Neural crest cell (in vitro differentiated cells): ENCODE measurements at places on chromosomes 13 and 19. TPM values are rescaled to one million over a fixed set of nuclear protein-coding genes. Genes with fewer than 3 reads are reported as not detected.

GRCh38 chr13:24650161-24650560 lies 30.0 kb upstream of the ATP12A start:
- no peaks in the 10 kb centered on the region for H3K36me3 ChIP-seq
- no peaks in the 10 kb centered on the region for H3K27me3 ChIP-seq
- H3K4me3 ChIP-seq, result no peak overlapping the region
- no peaks in the 10 kb centered on the region for H3K4me1 ChIP-seq
- H3K27ac ChIP-seq, result no peak overlapping the region

DNA sequence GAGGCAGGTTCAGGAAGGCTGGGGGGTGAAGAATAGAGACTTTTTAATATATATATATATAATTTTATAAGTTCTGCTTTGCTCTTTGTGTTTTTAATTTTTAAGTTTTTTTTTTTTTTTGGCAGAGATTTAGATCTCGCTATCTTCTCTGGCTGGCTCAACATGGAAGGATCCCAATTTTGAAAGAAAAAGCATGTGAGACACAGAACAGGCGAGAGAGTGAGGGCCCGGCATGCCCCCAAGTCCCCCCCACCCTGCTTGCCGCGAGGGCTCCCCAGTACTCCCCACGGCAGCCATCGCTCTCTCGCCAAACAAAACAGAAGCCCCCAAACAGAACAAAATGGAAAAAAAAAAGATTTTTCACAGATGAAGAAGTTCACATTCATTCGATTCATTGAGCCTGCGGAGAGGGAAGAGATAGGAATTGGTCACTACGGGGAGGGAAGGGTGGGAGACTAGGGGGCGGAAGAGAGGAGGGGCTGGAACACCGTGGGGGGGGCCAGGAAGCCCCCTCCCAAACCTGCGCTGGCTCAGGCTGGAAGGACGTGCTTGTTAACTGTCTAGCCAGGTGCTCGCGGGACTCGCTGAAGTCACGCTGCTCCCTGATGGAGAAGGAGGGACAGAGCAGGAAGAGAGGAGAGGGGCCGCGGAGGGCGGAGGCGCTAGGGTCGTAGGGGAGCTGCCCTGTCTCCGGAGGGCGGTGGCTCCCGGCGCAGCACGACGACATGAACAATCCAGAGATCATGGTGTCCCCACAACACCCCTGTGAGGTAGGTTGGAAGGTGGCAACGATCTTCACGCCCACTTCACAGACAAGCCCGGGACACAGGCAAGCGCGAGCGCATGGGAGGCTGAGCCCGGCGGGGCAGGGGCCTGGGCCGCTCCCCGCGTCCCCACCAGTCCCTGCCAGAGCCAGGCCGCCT lies 10.6 kb downstream of the KHSRP start:
- no peaks in the 10 kb centered on the region for H3K4me1 ChIP-seq
- no peak for DNase-seq
- H3K27me3 ChIP-seq, result no peaks in the 10 kb centered on the region

- H3K4me1 ChIP-seq, result peaks cover 9% of the 10 kb centered on the region
- no peaks in the 10 kb centered on the region for H3K36me3 ChIP-seq
- peaks cover 12% of the 10 kb centered on the region for H3K27me3 ChIP-seq
- no peak overlapping the region for H3K27ac ChIP-seq
Observed at GRCh38 chr19:42111384-42111783, 20.9 kb downstream of the POU2F2 start.

NLRP9 gene
- total RNA-seq, result not detected in 2 replicates

- no peak for DNase-seq
- no peak overlapping the region for H3K27ac ChIP-seq
- no peak overlapping the region for H3K4me3 ChIP-seq
- peaks cover 7% of the 10 kb centered on the region for H3K36me3 ChIP-seq
Observed at GRCh38 chr19:45271098-45271734, 20.1 kb downstream of the MARK4 start.

GRCh38 chr19:37932985-37933936 lies 26.3 kb downstream of the SIPA1L3 start:
- H3K36me3 ChIP-seq, result peaks cover 7% of the 10 kb centered on the region
- H3K4me3 ChIP-seq, result no peak overlapping the region
- DNase-seq, result no peak
- no peak overlapping the region for H3K27ac ChIP-seq
- no peaks in the 10 kb centered on the region for H3K27me3 ChIP-seq

PSG7 gene
- total RNA-seq, result not detected in 2 replicates

OR1I1 gene
- total RNA-seq, result not detected in 2 replicates

GRCh38 chr19:29371251-29372090 lies 154.3 kb upstream of the VSTM2B start:
- DNase-seq, result no peak
- H3K27ac ChIP-seq, result peak overlapping the region; percentile 16
- H3K27me3 ChIP-seq, result peaks cover 14% of the 10 kb centered on the region

LAIR1 gene
- not detected in 2 replicates for total RNA-seq

- peaks cover 19% of the 10 kb centered on the region for H3K36me3 ChIP-seq
- DNase-seq, result no peak
- peak overlapping the region; percentile 66 for H3K4me3 ChIP-seq
- no peaks in the 10 kb centered on the region for H3K27me3 ChIP-seq
Observed at GRCh38 chr19:5058521-5059212, 89.8 kb downstream of the KDM4B start.

DNA sequence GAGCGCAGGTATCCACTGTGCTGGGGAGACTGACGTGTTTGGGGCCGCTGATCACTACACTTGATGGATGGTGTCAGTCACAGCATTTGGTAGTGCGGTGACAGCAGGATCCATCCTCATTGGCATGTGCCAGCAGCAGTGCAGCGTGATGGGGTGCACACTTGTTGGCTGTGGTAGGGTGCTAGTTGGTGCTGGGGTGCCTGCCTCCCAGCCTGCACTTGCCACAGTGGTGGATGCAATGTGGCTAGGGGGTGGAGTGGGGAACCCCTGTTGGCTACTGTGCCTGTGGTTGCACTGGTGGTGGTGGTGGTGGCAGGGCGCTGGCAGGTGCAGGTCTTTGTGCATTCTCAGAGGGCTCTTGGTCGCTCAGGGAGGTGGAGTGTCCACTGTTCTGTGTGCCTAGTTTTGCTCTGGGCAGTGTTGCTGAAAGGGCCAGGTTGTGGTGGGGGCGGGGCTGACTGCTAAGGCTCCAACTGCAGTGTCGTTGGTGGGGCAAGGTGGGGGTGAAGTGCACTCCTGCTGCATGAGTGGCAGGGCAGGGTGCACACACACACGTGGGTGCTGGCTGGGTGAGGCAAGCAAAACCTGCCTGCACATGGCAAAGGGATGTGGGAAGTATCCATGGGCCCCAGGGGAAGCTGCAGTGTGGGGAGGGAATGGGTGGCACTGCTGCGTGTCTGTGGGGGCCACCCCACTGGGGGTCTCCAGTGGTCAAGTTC lies 84.8 kb downstream of the ZMYM2 start:
- peaks cover 6% of the 10 kb centered on the region for H3K4me1 ChIP-seq
- no peak for DNase-seq
- H3K27me3 ChIP-seq, result no peaks in the 10 kb centered on the region
- no peak overlapping the region for H3K27ac ChIP-seq
- H3K4me3 ChIP-seq, result no peak overlapping the region

- H3K4me1 ChIP-seq, result peaks cover 8% of the 10 kb centered on the region
- no peaks in the 10 kb centered on the region for H3K27me3 ChIP-seq
- no peaks in the 10 kb centered on the region for H3K36me3 ChIP-seq
- no peak overlapping the region for H3K4me3 ChIP-seq
Observed at GRCh38 chr13:31927219-31927653, 104.3 kb upstream of the FRY start.

DNA sequence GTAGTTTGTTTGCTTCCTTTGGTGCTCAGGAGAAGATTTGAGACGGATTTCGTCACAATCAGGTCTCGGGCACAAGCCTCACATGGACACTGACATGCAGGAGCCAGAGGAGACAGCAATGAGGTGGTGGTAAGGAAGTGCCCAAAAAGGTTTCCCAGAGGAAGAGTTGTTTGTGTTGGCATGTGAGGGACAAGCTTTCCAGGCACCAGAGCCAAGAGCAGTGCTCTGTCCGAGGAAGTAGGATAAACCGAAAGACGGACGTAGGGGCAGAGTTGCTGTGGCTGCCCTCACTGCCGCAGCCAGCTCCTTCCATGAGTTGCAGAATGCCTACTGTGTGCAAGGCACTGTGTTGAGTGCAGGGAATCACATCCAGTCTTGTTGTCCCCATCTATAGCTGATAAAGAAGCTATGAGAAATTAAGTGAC lies 27.7 kb downstream of the SAE1 start:
- H3K27me3 ChIP-seq, result no peaks in the 10 kb centered on the region
- peaks cover 39% of the 10 kb centered on the region for H3K4me1 ChIP-seq
- peaks cover 25% of the 10 kb centered on the region for H3K36me3 ChIP-seq
- peak overlapping the region; percentile 90 for H3K27ac ChIP-seq
